ENCODE measurements at places on chromosomes 16 and 17. TPM values are rescaled to one million over a fixed set of nuclear protein-coding genes. Genes with fewer than 3 reads are reported as not detected.

GRCh38 chr16:69890114-69890891 lies 60.8 kb upstream of the CLEC18A start:
- DNase-seq: peak; percentile 43

DNA sequence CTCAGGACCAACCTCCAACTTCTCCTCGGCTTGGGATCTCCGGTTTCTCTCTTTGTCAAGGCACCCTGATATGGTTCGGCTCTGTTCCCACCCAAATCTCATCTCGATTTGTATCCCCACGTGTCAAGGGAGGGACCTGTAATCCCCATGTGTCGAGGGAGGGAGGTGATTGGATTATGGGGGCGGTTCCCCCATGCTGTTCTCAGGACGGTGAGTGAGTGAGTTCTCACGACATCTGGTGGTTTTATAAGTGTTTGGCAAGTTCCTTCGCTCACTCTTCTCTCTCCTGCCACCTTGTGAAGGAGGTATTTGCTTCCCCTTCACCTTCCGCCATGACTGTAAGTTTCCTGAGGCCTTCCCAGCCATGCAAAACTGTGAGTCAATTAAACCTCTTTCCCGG lies 117.9 kb downstream of the SEC14L1 start:
- no peak for DNase-seq

DNA sequence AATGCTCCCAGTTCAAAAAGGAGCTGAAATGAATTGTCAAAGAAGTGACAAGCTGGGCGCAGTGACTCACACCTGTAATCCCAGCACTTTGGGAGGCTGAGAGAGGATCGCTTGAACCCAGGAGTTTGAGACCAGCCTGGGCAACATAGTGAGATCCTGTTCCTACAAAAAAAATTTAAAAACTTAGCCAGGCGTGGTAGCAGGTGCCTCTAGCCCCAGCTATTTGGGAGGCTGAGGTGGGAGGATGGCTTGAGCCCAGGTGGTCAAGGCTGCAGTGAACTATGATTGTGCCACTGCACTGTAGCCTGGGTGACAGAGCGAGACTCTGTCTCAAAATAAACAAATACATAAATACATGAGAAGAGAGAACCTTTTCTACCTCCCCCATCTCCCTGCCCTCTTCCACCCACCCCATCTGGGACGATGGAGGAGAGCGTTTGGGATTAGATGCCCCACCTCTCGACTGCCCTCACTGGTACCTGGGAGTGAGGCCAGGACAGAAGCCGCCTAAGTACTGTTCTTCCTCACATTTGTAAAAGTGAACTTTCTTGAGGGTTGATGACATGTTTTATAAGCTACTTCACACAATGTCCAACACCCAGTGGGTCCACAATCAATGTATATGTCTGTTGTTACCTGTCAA lies 2.4 kb downstream of the IL4R start:
- no peak for DNase-seq

SRSF1 gene
- total RNA-seq: 297 TPM

GRCh38 chr16:70805380-70805779 lies 4.4 kb upstream of the VAC14 start:
- DNase-seq: no peak

Measured in NCI-H460 (cell line).